ENCODE measurements at places on chromosomes 13 and 19. TPM values are rescaled to one million over a fixed set of nuclear protein-coding genes. Genes with fewer than 3 reads are reported as not detected.

KLF2 gene
- 7.7 TPM for polyA plus RNA-seq

CBARP gene
- polyA plus RNA-seq: 0.41 TPM

- H3K36me3 ChIP-seq: no peaks in the 10 kb centered on the region
- no peak overlapping the region for H3K27ac ChIP-seq
- no peaks in the 10 kb centered on the region for H3K27me3 ChIP-seq
Measured at GRCh38 chr13:95494082-95494681, 58.3 kb upstream of the CLDN10 start.

- peaks cover 3% of the 10 kb centered on the region for H3K4me1 ChIP-seq
- H3K4me3 ChIP-seq: no peak overlapping the region
- peaks cover 21% of the 10 kb centered on the region for H3K27me3 ChIP-seq
Measured at GRCh38 chr19:46080561-46080960, 39.8 kb upstream of the IGFL4 start.

NKG7 gene
- polyA plus RNA-seq: 328 TPM

DNA sequence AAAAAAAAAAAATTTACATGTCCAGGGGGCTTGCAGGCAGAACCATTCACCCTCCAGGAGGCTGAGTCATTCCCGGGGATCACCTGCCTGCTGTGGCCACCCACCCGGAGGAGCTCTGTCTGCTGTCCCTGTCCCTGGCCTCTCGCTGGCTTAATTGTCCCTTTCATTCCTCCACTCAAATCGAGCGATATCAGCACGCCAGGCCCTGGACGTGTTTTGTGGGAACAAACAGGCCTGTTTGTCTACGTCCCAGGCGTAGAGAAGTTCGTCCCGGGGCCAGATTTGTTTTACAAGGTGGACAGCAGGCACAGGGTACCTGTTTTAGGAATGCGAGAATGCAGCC lies 21.2 kb downstream of the SULT2B1 start:
- H3K4me3 ChIP-seq: no peak overlapping the region
- H3K36me3 ChIP-seq: no peaks in the 10 kb centered on the region
- no peak for DNase-seq
- H3K4me1 ChIP-seq: peaks cover 7% of the 10 kb centered on the region

NTN5 gene
- polyA plus RNA-seq: 0.11 TPM

KLK14 gene
- 1.3 TPM for polyA plus RNA-seq

ZNF738 gene
- polyA plus RNA-seq: 6.5 TPM

SPC24 gene
- 1.3 TPM for polyA plus RNA-seq

All from lung (tissue), 17 donors.